ENCODE measurements at places on chromosomes 2 and 18.

GRCh38 chr2:179890666-179891065, 29.3 kb upstream of the ZNF385B start:
- no peaks in the 10 kb centered on the region for H3K36me3 ChIP-seq
- no peaks in the 10 kb centered on the region for H3K4me1 ChIP-seq
- no peak for DNase-seq
- H3K27ac ChIP-seq, result no peak overlapping the region

- H3K36me3 ChIP-seq, result peaks cover 2% of the 10 kb centered on the region
- no peak for DNase-seq
- H3K27me3 ChIP-seq, result no peaks in the 10 kb centered on the region
- H3K4me3 ChIP-seq, result no peak overlapping the region
These were observed 81.9 kb downstream of the WDSUB1 start for GRCh38 chr2:159204381-159205144.

GRCh38 chr18:52723550-52723970, 383.6 kb downstream of the DCC start:
- H3K27me3 ChIP-seq, result no peaks in the 10 kb centered on the region
- no peak overlapping the region for H3K4me3 ChIP-seq
- H3K4me1 ChIP-seq, result no peaks in the 10 kb centered on the region
- no peaks in the 10 kb centered on the region for H3K36me3 ChIP-seq
- DNase-seq, result no peak
- no peak overlapping the region for H3K27ac ChIP-seq

DNA sequence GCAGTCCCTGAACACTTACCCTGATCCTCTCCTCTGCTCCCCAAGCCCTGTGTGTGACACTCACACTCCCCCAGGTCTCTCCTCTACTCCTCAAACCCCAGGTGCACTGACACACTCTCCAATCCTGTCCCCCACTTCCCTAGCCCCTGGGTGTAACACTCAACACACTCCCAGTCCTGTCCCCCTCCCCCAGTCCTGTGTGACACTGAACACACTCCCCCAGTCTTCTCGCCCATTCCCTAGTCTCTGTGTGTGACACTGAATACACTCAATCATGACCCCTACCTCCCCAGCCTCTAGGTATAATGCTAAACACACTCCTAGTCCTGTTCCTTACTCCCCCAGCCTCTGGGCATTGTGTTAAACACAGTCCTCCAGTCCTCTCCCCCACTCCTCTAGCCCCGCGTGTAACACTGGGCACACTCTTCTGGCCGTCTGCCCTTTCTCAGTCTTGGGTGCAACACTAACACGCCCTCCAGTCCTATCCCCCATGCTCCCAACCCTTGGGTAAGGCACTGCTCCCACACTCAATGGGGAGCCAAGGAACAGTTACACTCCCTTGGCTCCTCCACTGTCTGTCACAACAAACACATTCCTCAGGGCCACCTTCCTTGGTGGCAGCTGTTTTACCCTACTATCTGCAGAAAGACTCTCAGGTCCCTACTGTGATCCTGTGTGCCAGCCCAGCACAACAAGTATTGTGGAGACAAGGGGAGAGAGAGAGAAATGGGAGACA, 82.5 kb upstream of the PKDCC start:
- no peaks in the 10 kb centered on the region for H3K36me3 ChIP-seq
- H3K27ac ChIP-seq, result peak overlapping the region; percentile 96
- no peak overlapping the region for H3K4me3 ChIP-seq
- DNase-seq, result no peak
- peaks cover 43% of the 10 kb centered on the region for H3K4me1 ChIP-seq
- no peaks in the 10 kb centered on the region for H3K27me3 ChIP-seq

- peak within 1 kb of the TSS; percentile 80 for H3K27ac ChIP-seq
- H3K27me3 ChIP-seq, result peaks cover 52% of the 10 kb centered on the region
- H3K36me3 ChIP-seq, result no peaks in the 10 kb centered on the region
These were observed at the start of gene BCL11A for GRCh38 chr2:60553495-60554073. Gene BCL11A (minus strand): TSS chr2:60553654. CDS start chr2:60553270, 384 bp downstream.

- H3K27me3 ChIP-seq, result no peaks in the 10 kb centered on the region
- H3K4me3 ChIP-seq, result no peak overlapping the region
- H3K4me1 ChIP-seq, result no peaks in the 10 kb centered on the region
- H3K36me3 ChIP-seq, result peaks cover 5% of the 10 kb centered on the region
- no peak for DNase-seq
- H3K27ac ChIP-seq, result no peak overlapping the region
These were observed 95.5 kb upstream of the STK17B start for GRCh38 chr2:196266855-196267254.

DNA sequence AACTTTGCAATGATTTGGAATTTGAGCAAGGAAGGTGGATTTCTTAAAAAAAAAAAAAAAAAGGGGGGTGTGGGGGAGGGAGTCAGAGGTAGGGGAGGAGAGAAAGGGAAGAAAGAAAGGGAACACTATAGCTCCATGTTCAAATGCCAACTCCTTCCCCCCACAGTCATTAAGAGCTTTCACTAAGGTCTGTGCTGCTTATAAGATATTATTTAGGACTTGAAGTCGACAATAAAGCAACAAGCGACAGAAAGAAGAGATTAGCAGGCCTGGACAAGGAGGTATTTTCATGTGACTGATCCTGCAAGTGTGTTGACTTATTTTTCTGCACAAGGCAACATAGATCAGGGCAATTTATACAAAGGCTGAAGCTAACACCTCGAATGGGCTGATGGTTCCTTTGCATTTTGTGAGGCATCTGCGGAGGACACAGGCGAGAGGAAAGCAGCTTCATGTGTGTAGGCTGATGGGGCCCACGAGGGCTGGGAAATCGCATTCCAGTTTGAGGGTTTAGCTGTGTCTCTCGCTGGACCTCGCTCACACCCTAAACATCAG, 382.0 kb downstream of the SOX11 start:
- H3K4me3 ChIP-seq, result no peak overlapping the region
- peak overlapping the region; percentile 92 for H3K27ac ChIP-seq
- no peaks in the 10 kb centered on the region for H3K36me3 ChIP-seq

DNA sequence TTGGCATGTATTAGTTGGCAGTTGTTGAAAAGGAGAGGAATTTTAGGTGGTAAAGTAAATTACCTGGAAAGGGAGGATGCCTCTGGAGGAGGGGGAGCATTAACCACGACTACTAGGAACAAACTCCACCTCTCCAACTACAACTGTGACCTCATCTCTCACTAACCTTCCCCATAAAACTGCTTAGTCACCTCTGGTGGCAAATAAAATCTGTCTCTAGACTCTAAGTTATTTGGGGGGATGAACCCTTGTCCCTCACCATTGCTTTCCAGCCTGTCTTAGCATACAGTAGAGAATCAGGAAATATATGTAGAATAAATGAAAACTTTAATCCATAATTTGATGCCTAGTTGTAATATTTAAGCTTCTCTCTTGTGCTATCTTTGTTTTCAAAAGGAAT, 27.6 kb upstream of the MYO1B start:
- H3K27me3 ChIP-seq, result no peaks in the 10 kb centered on the region
- DNase-seq, result no peak
- no peaks in the 10 kb centered on the region for H3K4me1 ChIP-seq
- no peaks in the 10 kb centered on the region for H3K36me3 ChIP-seq
- H3K4me3 ChIP-seq, result no peak overlapping the region

DNA sequence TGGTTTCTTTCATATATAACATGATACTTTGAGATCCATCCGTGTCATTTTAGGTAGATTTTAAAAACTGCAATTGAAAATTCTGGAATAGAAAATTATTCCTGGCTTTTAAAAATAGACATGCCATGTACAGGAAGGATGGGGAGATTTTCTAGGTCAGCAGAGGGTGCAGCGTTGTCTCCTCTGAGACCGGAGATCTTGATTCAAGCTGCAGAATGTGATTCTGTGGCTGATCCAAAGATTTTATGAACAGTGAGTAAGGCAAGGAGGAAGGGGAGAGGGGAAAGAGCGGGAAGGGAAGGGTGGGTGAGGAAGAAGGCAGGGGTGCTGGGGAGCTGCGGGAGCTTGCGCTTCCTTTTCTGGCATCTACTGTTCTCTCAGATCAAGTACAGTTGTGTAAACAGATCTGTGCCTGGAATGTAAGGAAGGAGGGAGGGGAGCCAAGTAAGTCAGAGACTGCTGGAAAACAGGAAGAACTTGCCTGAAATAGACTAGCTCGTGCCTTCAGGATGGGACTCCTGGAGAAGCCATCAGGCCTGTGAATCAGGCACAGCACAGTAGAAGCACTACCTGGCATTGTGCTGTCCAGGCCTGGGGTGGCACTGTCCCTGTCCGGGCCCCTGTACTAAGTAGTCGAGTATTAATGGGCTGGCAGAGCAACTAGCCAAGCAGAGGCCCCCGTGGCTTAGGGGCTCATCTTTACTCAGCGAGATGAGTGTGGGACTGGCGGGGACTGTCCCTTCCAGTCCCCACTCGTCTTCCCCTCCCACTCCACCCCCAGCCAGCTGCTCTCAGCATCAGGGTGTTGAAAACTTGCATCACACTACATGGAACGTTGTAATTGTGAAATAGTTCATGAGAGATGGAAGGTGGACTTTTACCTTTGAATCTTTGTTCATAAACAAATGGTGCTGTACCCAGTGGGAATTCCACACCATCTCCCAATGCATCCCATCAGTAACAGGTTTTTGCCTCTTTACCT, 163.5 kb downstream of the UXS1 start:
- H3K4me1 ChIP-seq, result peaks cover 8% of the 10 kb centered on the region
- no peak overlapping the region for H3K4me3 ChIP-seq
- no peak for DNase-seq

DNA sequence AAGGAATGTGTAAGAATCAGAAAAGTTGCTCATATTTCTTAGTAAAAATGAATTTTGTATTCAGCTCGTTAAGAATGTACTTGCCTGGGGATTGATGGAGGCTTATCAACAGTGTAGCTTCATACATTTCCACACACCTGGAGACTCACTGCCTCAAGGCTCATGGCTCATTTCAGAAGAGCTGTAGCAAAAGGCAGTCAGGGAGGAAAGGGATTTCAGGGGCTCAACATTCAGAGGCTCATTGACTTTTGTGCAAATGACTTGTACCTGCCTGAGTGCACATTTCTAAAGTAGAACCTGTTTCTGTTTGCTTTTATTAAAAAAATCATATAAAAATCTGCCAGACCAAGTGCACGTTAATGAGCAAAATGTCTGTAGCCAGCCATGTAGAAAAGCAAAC, 304.4 kb downstream of the KCNS3 start:
- H3K4me3 ChIP-seq, result no peak overlapping the region
- H3K27me3 ChIP-seq, result no peaks in the 10 kb centered on the region
- H3K36me3 ChIP-seq, result no peaks in the 10 kb centered on the region
- DNase-seq, result no peak
- H3K27ac ChIP-seq, result no peak overlapping the region

- no peaks in the 10 kb centered on the region for H3K27me3 ChIP-seq
- no peak overlapping the region for H3K27ac ChIP-seq
- DNase-seq, result no peak
- no peak overlapping the region for H3K4me3 ChIP-seq
These were observed 35.4 kb upstream of the PGAP1 start for GRCh38 chr2:196961889-196962288.

- no peaks in the 10 kb centered on the region for H3K27me3 ChIP-seq
- no peak for DNase-seq
- H3K4me1 ChIP-seq, result no peaks in the 10 kb centered on the region
- no peaks in the 10 kb centered on the region for H3K36me3 ChIP-seq
- H3K4me3 ChIP-seq, result no peak overlapping the region
These were observed 106.5 kb upstream of the CHRNA1 start for GRCh38 chr2:174870787-174871186.

DNA sequence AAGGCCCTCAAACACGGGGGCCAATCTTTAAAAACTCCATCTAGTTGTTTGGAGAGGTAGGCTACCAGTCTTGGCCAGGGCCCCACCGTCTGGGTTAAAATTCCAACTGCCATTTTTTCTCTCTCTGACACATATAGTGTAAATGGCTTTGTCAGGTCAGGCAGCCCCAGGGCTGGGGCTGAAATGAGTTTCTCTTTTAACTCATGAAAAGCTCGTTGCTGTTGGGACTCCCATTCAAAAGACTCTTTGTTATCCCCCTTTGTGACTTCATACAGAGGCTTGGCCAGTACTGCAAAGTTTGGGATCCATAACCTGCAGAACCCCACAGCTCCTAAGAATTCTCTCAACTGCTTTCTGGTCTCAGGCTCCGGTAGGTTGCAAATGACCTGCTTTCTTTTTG, 99.4 kb upstream of the SLC1A4 start:
- no peaks in the 10 kb centered on the region for H3K4me1 ChIP-seq
- no peaks in the 10 kb centered on the region for H3K27me3 ChIP-seq
- DNase-seq, result no peak
- H3K36me3 ChIP-seq, result no peaks in the 10 kb centered on the region
- H3K27ac ChIP-seq, result no peak overlapping the region

DNA sequence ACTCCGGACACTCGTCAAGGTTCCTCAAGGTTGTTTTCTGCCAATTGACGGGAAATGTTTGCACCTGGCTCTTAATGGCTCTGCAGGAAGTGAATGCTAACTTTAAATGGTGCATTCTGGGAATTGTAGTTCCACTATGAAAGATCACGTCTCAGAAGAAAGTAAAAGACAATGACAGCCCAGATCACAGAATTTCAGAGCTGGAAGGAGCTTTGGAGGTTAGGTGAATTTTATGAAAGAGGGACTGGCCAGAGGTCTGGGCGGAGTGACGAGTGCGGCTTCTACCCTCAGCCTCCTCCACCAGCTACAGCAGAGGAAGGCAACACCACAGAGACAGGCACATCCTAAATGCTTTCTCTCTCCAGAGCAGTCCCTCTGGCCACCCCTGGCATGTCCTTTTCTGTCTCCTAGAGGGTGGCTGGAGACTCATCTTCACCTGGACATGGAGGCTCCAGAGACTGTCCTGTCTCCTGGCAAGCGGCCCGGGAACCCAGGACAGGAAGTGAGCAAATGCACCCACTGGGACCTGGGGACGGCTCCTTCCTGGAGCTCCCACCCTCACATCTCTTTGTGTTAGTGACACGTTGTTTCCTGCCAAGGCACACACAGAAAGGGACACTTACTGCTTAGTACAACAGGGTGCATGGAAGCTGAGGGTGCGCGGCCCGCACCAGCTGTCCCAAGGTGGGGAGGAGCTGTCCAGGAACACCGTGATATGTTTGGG, 19.4 kb downstream of the THAP4 start:
- H3K27me3 ChIP-seq, result no peaks in the 10 kb centered on the region
- H3K36me3 ChIP-seq, result peaks cover 43% of the 10 kb centered on the region
- H3K4me3 ChIP-seq, result peak overlapping the region; percentile 12
- peak; percentile 37 for DNase-seq
- peak overlapping the region; percentile 16 for H3K27ac ChIP-seq

DNA sequence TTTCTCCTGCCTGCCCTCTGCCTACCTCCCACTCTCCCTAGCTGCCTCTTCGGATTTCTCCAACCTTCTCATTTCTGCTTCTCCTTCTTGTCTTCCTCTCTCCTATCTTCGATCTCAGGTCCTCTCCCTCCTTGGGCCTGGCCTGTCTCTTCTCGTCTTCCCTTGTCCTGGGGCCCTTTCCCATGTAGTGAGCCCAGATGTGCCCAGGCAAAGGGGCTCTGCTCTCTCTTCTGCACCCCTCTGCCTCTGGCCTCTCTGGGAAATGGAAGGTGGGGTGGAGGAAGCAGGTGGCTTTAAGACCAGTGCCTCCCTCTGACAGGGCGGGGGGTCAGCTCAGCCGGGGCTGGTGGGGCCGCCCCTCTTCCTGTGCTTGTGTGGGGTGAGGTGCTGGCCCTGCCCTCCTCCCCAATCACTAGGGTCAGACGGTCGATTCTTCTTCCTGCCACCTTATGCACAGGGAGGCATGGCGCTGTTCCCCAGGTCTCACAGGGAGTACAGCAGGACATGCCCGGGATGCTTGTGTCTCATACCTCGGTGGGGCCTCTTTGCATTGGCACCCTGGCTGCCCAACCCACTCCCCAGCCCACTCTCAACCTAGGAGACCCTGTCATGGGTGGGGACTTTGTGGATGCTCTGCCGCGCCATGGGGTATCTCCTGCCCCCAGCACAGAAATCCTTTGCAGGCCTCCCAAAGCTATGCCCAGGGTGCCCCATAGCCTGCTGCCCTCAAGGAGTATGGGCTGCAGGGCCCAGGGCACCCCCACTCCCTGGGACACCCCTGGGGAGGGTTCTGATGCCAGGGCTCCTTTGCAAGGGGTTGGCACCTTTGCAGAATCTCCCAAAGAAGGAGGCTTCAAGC, 213.8 kb upstream of the HAAO start:
- no peak for DNase-seq
- H3K27me3 ChIP-seq, result no peaks in the 10 kb centered on the region
- H3K27ac ChIP-seq, result peak overlapping the region; percentile 73
- no peak overlapping the region for H3K4me3 ChIP-seq

Measured in spinal cord (tissue), 10 donors.